A549 treated with DMSO at 1 μM for 4 hours (cell line): ENCODE measurements at places on chromosomes 3 and 15. TPM values are rescaled to one million over a fixed set of nuclear protein-coding genes. Genes with fewer than 3 reads are reported as not detected.

The FBXW12 gene
- not detected in 5 replicates for total RNA-seq

The FGF12 gene
- total RNA-seq: 0.38 to 0.97 TPM (median 0.63 TPM) in 5 replicates

The PAK6 gene
- total RNA-seq: 0.14 to 0.56 TPM (median 0.31 TPM) in 5 replicates

The APOD gene
- total RNA-seq: 0.48 to 0.95 TPM (median 0.55 TPM) in 5 replicates

The U2SURP gene
- total RNA-seq: 75.5 to 106 TPM (median 94.9 TPM) in 5 replicates

The TGM4 gene
- 0.05 to 0.09 TPM (median 0.07 TPM) in 3 of 5 replicates, not detected in the others for total RNA-seq

The CCR9 gene
- not detected in 5 replicates for total RNA-seq

The MCF2L2 gene
- total RNA-seq: 0.06 to 0.27 TPM (median 0.15 TPM) in 5 replicates

The INSYN1 gene
- total RNA-seq: 1.4 to 2.6 TPM (median 2.1 TPM) in 5 replicates

The IQCF5 gene
- not detected in 5 replicates for total RNA-seq

The IGDCC3 gene
- total RNA-seq: 0.05 to 0.21 TPM (median 0.12 TPM) in 4 of 5 replicates, not detected in the other

The C3orf85 gene
- total RNA-seq: not detected in 5 replicates

The AQR gene
- 24.5 to 38.2 TPM (median 35.0 TPM) in 5 replicates for total RNA-seq

The IMPG2 gene
- total RNA-seq: 0.01 to 0.02 TPM (median 0.01 TPM) in 3 of 5 replicates, not detected in the others

The CD96 gene
- not detected in 5 replicates for total RNA-seq

The SIDT1 gene
- total RNA-seq: 0.19 to 0.64 TPM (median 0.48 TPM) in 5 replicates

The MYO1E gene
- total RNA-seq: 137 to 332 TPM (median 241 TPM) in 5 replicates

The IGSF10 gene
- 0.53 to 0.81 TPM (median 0.76 TPM) in 5 replicates for total RNA-seq

The IL17RB gene
- 0.81 to 1.3 TPM (median 1.0 TPM) in 5 replicates for total RNA-seq

The MTFMT gene
- total RNA-seq: 23.7 to 29.0 TPM (median 25.8 TPM) in 5 replicates
